ENCODE measurements at places on chromosomes 3 and 15.

GRCh38 chr3:105162448-105162847, 204.3 kb upstream of the ALCAM start:
- H3K36me3 ChIP-seq: no peaks in the 10 kb centered on the region
- H3K27me3 ChIP-seq: no peaks in the 10 kb centered on the region
- H3K4me3 ChIP-seq: no peak overlapping the region
- H3K4me1 ChIP-seq: no peaks in the 10 kb centered on the region

- H3K36me3 ChIP-seq: no peaks in the 10 kb centered on the region
- H3K27ac ChIP-seq: no peak overlapping the region
- no peak for DNase-seq
- no peaks in the 10 kb centered on the region for H3K27me3 ChIP-seq
- H3K4me3 ChIP-seq: no peak overlapping the region
Observed at GRCh38 chr3:112815981-112816380, 30.7 kb downstream of the CD200R1L start.

DNA sequence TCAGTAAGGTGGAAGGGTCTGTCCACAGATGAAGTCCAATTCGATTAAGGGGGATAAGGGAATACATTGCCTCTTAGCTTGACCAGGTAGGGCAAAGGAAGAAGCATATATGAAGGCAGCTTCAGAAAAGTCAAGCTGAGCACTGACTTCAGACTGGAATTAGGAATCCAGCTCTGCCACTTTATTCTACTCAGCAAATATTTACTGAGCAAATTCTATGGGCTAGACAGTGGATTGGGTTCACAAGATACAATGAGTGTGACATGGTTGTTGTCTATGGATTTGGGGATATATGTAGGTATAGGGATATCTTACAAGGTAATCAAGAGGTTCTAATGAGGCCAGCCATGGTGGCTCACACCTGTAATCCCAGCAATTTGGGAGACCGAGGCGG, 526 bp downstream of the ADIPOQ start:
- H3K4me1 ChIP-seq: no peaks in the 10 kb centered on the region
- no peak overlapping the region for H3K4me3 ChIP-seq
- no peak overlapping the region for H3K27ac ChIP-seq
- H3K27me3 ChIP-seq: no peaks in the 10 kb centered on the region

- H3K4me3 ChIP-seq: no peak overlapping the region
- H3K27me3 ChIP-seq: no peaks in the 10 kb centered on the region
- DNase-seq: no peak
- H3K4me1 ChIP-seq: no peaks in the 10 kb centered on the region
- no peak overlapping the region for H3K27ac ChIP-seq
- H3K36me3 ChIP-seq: no peaks in the 10 kb centered on the region
Observed at GRCh38 chr3:151768393-151768930, 34.7 kb downstream of the AADACL2 start.

GRCh38 chr15:36079021-36079420, 500.4 kb upstream of the CDIN1 start:
- no peak for DNase-seq
- H3K4me1 ChIP-seq: no peaks in the 10 kb centered on the region
- no peaks in the 10 kb centered on the region for H3K27me3 ChIP-seq
- no peak overlapping the region for H3K4me3 ChIP-seq
- no peaks in the 10 kb centered on the region for H3K36me3 ChIP-seq

- DNase-seq: peak; percentile 45
- no peak overlapping the region for H3K4me3 ChIP-seq
- H3K36me3 ChIP-seq: no peaks in the 10 kb centered on the region
- no peaks in the 10 kb centered on the region for H3K27me3 ChIP-seq
- no peak overlapping the region for H3K27ac ChIP-seq
Observed at GRCh38 chr3:57949785-57950615, 58.2 kb upstream of the FLNB start.

DNA sequence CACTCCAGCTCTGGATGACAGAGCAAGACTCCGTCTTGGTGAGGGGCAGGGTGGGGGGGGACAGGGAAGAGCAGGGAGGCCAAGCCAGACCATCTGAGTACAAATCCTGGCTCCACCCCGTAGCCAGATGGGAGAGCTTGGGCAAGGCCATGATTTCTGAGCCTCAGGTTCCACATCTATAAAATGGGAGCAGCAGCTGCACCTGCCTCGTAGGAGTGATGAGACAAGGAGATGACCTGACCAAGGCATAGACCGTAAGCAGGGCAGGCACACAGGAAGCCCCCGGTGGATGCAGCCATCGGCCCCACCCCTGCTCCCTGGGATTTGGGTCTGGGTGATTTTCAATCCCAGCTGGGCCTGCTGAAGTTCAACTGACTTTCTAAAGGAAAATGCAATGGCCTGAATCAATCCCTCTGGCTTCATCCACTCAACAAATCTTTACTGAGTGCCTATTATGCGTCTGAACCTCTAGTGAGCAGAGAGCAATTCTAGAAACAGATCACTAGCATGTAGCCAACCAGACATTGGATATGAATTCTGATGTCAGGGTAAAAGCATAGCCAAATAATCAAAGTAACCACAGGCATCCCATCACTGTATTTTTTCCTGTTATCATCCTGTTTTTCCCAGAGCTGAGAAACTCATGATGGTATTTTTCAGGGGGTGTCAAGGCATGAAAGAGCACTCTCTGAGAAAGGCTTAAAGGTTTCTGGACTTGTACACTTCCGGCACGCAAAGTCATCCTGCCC, 141.2 kb downstream of the NUP210 start:
- H3K27me3 ChIP-seq: peaks cover 16% of the 10 kb centered on the region
- H3K4me3 ChIP-seq: no peak overlapping the region
- H3K4me1 ChIP-seq: peaks cover 21% of the 10 kb centered on the region
- no peak overlapping the region for H3K27ac ChIP-seq
- no peaks in the 10 kb centered on the region for H3K36me3 ChIP-seq

GRCh38 chr15:32743411-32744140, 25.8 kb downstream of the GREM1 start:
- no peak for DNase-seq
- H3K4me3 ChIP-seq: no peak overlapping the region
- no peaks in the 10 kb centered on the region for H3K36me3 ChIP-seq
- H3K27ac ChIP-seq: no peak overlapping the region

DNA sequence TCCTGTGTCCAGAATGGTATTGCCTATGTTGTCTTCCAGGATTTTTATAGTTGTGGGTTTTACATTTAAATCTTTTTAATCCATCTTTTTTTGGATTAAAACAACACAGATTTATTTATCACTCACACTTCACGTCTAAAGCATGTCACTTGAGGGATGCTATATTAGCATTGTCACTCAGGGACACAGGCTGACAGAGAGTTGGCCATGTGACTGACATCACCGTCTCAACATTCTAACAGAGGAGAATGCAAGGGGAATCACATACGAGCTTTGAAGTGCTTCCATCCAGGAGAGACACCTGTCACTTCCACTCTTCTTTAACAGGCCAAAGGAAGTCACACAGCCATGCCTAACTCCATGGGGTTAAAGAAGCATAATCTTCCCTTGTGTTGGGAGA, 204.6 kb upstream of the AZI2 start:
- H3K27me3 ChIP-seq: no peaks in the 10 kb centered on the region
- no peak overlapping the region for H3K4me3 ChIP-seq
- H3K36me3 ChIP-seq: no peaks in the 10 kb centered on the region
- no peaks in the 10 kb centered on the region for H3K4me1 ChIP-seq
- no peak overlapping the region for H3K27ac ChIP-seq
- no peak for DNase-seq

GRCh38 chr3:177468331-177468730, 271.0 kb upstream of the TBL1XR1 start:
- H3K27ac ChIP-seq: no peak overlapping the region
- no peaks in the 10 kb centered on the region for H3K27me3 ChIP-seq
- no peak for DNase-seq
- no peak overlapping the region for H3K4me3 ChIP-seq
- H3K4me1 ChIP-seq: no peaks in the 10 kb centered on the region

- no peak overlapping the region for H3K27ac ChIP-seq
- no peaks in the 10 kb centered on the region for H3K36me3 ChIP-seq
- H3K4me3 ChIP-seq: no peak overlapping the region
- no peaks in the 10 kb centered on the region for H3K27me3 ChIP-seq
- no peaks in the 10 kb centered on the region for H3K4me1 ChIP-seq
Observed at GRCh38 chr15:91496754-91497691, 356.5 kb upstream of the SLCO3A1 start.
